Nephron progenitor cell (in vitro differentiated cells): ENCODE measurements at places on chromosomes 7 and 10.
A peak's percentile ranks its signal among the peaks of the same experiment; 100 is the strongest.

DNA sequence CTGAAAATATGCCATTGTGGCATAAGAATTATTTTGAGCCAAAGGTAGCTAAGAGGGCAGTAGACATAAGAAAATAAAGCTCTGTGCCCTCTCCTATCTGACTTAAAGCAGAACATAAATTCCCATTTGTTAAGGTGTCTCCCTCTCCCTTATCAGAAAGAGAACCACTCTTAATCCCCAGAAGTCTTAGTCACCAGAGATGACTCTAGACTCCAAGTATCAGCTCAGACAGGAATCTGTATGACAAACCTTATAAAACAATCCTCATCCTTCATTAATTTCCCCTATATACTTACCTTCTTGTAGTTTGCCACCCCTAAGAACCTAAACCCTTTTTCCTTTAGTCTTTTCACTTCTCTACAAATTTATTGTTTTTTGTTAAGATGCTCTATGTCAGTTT is 21.8 kb upstream of the PIP4K2A start:
- peaks cover 5% of the 10 kb centered on the region for H3K36me3 ChIP-seq
- H3K4me3 ChIP-seq, result no peak overlapping the region
- H3K27me3 ChIP-seq, result no peaks in the 10 kb centered on the region
- no peak for DNase-seq

DNA sequence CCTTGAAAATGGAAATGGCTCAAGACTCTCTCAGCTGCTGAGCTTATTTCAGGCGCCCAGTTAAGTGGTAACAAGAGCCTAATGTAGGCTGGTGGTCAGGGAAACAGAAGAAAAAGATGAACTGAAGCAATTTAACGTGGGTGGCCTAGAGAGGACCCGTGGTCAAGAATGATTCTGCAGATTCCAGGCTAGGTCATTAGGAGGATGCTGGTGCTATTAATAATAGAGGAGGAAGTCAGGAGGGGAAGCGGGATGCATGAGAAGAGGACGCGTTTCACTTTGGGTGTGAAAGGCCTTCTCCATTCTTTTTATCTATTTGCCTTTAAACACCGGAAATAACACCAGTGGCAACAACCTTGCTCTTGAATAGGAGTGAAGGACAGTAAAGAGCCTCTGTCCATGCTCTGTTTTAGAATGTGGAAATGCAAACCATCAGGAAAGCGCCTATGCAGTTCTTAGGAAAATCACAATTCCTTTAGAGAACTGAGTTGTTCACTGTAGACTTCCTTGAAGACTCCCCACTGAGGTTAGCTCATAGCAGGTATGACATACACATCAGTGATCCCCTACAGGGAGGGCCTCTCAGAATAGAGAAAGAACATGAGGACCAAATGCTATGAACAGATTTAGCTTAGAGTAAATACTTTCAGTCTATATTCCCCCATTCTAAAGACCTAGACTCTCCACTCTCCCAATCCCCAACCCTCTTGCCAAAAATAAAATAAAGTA is 8.6 kb downstream of the LIPA start:
- H3K4me3 ChIP-seq, result no peak overlapping the region
- no peak for DNase-seq
- peaks cover 21% of the 10 kb centered on the region for H3K4me1 ChIP-seq
- no peaks in the 10 kb centered on the region for H3K27me3 ChIP-seq

GRCh38 chr7:16071246-16071857 is 350.0 kb downstream of the CRPPA start:
- no peak overlapping the region for H3K27ac ChIP-seq
- no peaks in the 10 kb centered on the region for H3K36me3 ChIP-seq
- H3K27me3 ChIP-seq, result no peaks in the 10 kb centered on the region
- DNase-seq, result peak; percentile 33
- H3K4me3 ChIP-seq, result no peak overlapping the region

GRCh38 chr7:22771194-22771871 is 44.3 kb downstream of the IL6 start:
- H3K27ac ChIP-seq, result no peak overlapping the region
- DNase-seq, result no peak
- peaks cover 5% of the 10 kb centered on the region for H3K4me1 ChIP-seq
- H3K36me3 ChIP-seq, result no peaks in the 10 kb centered on the region

DNA sequence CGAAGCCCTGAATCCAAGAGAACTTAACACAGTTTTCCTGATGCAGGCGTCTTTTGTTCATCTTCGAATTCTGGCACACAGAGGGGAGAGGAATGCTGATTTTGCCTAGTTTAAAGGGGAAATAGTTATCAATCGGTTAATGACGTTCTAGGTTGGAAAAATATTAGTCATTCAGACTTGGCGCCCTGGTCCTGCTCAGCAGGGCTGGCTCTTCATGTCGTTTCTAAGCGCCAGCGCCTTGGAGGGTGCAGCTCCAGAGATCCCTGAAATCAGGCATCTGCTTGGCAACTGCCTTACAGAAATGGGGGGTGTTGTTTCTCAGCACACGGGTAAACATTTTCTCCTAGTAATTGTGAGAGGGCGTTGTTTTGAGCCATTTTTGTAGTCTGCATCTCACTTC is 1.3 kb upstream of the PRTFDC1 start:
- no peaks in the 10 kb centered on the region for H3K36me3 ChIP-seq
- peaks cover 5% of the 10 kb centered on the region for H3K27me3 ChIP-seq
- H3K27ac ChIP-seq, result peak overlapping the region; percentile 50
- peaks cover 52% of the 10 kb centered on the region for H3K4me1 ChIP-seq

GRCh38 chr7:25913598-25914224 is 238.3 kb upstream of the NFE2L3 start:
- H3K27me3 ChIP-seq, result peaks cover 7% of the 10 kb centered on the region
- H3K4me3 ChIP-seq, result no peak overlapping the region
- DNase-seq, result no peak
- H3K4me1 ChIP-seq, result peaks cover 4% of the 10 kb centered on the region

DNA sequence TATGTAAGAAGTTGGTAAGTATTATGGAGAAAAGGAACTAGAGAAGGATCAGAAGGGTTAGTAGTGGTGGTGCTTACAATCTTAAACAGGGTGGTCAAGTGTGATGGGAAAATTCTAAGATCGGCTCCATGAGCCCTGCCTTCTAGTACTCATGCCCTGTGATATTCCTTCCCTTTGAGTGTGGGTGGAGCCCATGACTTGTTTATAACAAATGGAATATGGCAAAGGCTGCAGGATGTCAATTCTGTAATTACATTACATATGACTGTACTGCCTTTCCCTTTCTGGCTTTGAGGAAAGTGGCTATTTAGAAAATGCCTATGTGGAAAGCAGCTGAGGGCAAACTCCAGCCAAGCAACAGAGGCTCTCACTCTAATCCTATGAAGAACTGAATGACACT is 309.6 kb downstream of the AGMO start:
- H3K27me3 ChIP-seq, result no peaks in the 10 kb centered on the region
- H3K4me1 ChIP-seq, result no peaks in the 10 kb centered on the region
- no peak for DNase-seq
- H3K36me3 ChIP-seq, result no peaks in the 10 kb centered on the region
- H3K27ac ChIP-seq, result no peak overlapping the region

GRCh38 chr10:104347295-104348045 is 6.2 kb upstream of the CFAP58 start:
- H3K27me3 ChIP-seq, result peaks cover 9% of the 10 kb centered on the region
- no peaks in the 10 kb centered on the region for H3K36me3 ChIP-seq
- no peak overlapping the region for H3K27ac ChIP-seq
- H3K4me3 ChIP-seq, result no peak overlapping the region
- DNase-seq, result no peak

- peaks cover 1% of the 10 kb centered on the region for H3K27me3 ChIP-seq
- H3K36me3 ChIP-seq, result peaks cover 29% of the 10 kb centered on the region
- H3K27ac ChIP-seq, result peak overlapping the region; percentile 98
- H3K4me3 ChIP-seq, result peak overlapping the region; percentile 95
These were observed 488 bp downstream of the ABCF2 start for GRCh38 chr7:151226560-151226874.

DNA sequence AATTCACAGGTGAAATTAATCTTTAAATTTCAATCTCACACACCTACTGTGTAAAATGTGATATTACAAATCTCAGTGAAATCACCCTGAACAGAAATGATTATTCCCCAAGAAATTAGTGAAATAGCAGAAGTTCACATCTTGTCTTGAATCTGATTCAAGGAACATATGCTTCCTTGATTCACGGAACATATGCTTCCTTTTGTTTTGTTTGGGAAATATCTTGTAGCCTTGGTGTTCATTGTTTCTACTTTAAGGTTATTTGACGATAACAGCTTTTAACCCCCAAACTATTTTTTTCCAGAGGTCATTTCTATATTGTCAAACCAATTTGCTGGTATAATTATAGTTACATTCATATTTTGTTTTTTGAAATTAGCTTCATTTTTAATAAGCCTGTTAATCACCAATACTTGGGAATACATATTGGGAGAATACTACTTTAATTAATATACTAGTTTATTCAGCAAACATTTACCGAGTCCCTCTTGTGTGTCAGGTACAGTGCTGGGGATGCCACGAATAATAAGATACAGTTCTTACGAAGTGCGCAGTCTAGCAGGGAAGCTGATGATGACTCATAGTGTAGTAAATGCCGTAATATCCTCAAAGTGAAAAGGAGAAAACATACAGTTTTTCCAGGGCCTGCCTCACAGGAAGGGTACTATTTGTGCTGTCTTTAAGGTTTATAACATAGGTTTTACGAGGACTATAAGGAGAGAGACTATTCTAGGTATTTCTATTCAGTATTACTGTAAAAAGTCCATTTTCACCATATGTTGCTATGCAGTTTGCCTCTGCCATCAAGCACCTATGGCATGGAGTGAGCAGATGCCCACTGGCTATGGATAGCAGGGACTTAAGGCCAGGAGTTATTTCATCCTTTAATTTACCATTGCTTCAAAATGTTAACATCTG is 32.5 kb downstream of the PRKAR2B start:
- H3K27me3 ChIP-seq, result no peaks in the 10 kb centered on the region
- no peak for DNase-seq
- no peaks in the 10 kb centered on the region for H3K36me3 ChIP-seq
